ENCODE measurements at places on chromosomes 13 and 19.

DNA sequence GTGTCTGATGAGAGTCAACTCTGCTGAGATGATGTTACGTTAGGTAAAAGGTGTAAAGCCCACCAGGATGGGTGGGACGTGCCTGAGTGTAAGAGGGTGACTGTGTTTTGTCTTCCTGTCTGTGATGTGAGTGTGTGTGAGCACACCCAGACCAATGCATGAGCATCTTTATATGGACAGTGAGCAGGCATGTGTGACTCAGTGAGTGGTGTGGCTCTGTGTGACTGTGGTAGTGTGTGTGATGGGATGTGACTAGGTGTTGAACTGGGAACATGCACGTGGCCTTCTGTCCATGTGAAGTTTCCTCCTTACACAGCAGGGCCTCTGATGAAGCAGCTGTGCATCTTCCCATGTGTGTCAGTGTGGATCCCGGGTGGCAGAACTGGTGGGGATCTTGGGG is 17.8 kb upstream of the LGALS16 start:
- DNase-seq, result no peak

DNA sequence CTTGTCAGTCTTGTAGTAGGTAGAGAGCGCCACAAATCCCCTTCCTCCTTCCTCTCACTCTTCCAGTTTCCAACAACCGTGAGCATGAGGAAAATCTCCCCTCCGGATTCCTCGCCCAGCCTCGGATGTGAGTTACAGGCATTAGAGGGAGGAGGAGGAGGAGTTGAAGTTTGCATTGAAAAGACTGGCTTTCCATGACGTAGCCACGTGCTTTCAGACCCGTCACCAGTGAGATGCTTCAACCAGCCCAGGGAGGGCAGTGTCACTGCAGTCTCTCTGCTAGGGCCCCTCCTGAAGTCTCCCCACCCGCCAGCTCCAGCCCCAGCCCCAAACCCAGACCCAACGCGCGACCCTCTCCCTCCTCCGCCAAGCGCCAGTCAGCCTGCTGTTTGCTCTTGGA is 442 bp upstream of the FGF14 start:
- DNase-seq, result peak; percentile 12

- no peak for DNase-seq
These were observed 696.2 kb upstream of the SLITRK5 start for GRCh38 chr13:86974995-86975328.

DNA sequence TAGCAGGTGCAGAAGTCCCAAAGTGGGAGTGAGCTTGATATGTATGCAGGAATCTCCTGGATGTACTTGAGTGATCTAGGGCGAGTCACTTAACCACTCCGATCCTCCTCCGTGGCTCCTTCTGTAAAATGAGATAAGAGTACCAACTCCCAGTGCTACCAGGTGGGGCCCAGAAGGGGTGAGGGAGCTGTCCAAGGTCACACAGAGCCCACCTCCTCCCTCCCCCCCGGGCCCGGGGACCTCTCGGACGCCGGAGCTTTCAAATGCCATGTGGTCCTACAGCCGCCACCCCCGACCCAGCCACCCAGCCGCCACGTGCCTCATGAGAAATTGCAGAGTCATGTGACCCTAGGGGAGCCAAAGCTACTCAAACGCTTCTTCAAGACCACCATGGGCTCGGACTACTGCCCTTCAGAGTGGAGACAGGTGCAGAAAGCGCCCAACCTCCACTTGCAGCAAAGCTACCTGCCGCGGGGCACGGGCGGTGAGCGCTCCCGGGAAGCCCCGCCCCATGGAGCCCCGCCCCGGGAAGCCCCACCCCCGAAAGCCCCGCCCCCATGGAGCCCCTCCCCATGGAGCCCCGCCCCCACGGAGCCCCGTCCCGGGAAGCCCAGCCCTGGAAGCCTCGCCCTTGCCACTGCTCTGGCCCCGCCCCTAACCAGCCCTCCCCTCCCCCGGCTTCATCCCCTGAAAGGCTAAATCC is 10.1 kb upstream of the ZNF358 start:
- DNase-seq, result peak; percentile 74

Data from transverse colon (tissue), 4 donors.